ENCODE measurements at places on chromosomes 2 and 18.

GRCh38 chr2:201523506-201523905, 72.0 kb downstream of the STRADB start:
- DNase-seq, result no peak

DNA sequence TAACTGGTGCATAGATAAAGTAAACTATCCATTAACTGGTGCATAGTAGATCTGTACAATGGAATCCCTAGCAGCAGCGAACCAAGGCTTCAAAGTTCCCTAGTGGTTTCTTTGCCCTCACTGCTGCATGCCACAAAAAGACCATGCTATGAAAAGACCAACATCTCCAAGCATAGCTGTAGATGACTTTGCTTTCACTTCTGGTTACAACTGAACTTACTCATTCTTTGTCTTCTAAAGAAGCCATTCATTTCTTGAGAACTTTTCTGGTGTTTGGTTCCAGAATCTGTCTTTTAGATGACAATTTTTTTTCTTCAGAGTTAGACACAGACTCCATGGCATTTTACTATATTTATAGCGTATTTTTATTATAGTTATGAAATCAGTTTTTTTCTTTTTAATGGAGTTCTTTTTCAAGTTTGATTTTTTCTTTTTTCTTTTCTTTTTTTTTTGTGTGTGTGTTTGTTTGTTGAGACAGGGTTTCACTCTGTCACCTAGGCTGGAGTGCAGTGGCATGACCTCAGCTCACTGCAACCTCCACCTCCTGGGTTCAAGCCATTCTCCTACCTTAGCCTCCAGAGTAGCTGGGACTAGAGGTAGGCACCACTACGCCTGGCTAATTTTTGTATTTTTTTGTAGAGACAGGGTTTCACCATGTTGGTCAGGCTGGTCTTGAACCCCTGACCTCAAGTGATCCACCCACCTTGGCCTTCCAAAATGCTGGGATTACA, 63.6 kb downstream of the SLC35F5 start:
- DNase-seq, result no peak

GRCh38 chr2:173254659-173255058, 100.0 kb upstream of the CDCA7 start:
- DNase-seq, result no peak

DNA sequence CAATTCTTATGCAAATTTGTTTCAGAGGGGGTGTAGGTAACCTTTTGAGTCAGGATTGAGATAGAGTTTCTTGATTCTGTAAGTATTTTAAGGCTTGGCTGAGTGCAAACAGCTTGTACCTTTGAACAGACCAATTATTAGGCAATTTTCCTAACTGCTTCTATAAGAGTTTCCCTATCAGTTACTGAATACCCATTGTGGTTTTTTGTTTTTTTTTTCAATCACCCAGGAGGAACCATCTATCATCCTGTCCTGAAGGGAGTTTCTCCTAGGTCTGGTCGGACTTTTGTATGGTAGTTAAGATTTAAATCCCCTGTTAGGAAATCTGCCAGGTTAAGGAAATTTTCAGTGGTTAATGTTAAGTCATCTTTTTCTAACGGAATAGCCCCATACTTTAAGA, 319.4 kb upstream of the SLC39A10 start:
- no peak for DNase-seq

- no peak for DNase-seq
Observed at GRCh38 chr2:212683346-212684097, 144.9 kb upstream of the ERBB4 start.

- no peak for DNase-seq
Observed at GRCh38 chr2:191922736-191923651, 76.1 kb upstream of the CAVIN2 start.

DNA sequence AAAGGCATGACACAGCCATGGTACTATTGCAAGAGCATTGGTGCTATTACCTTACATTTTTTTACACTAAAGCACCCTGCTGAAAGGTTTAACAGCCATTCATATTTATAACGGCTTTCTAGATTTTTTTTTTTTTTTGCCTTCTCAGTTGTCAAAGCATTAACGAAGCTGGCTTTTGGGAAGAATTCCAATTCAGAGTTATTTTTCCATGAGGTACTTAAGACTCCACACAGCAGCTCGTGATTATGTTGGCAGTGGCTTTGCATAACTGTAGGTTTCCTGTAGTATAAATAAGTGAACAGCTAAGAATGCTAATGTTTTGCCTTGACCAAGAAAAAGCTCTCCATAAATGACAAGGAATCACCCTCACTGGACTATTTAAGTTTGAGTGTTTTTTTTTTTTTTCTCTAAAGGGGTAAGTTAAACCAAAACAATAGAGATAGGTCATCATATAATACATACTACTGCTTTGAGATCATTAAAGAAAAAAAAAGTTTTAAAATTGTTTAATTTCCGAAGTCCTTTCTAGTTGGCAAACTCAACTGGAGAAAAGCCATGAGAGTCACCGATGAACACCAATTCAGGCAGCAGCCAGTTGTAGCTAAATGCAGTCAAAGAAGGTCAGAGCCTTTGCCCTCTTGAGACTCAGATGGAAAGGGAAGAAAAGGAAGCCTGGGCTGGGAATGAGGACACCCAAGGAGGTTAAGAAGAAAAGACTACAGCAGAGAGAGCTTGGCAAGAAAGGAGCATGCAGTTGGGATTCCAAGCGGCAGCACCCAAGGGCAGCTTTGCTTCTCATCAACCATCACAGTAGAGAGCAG, 187.4 kb upstream of the NCKAP5 start:
- peak; percentile 68 for DNase-seq
